Right ventricle myocardium inferior (tissue), 1 donor: ENCODE measurements at places on chromosomes 2 and 18.

- DNase-seq, result no peak
These were observed 344.5 kb upstream of the ID2 start for GRCh38 chr2:8337321-8337720.

- peak; percentile 61 for DNase-seq
These were observed 17.7 kb downstream of the NFATC1 start for GRCh38 chr18:79413426-79413825.

GRCh38 chr18:37578886-37579513 lies 13.4 kb upstream of the CELF4 start:
- DNase-seq, result no peak

- DNase-seq, result no peak
These were observed 80.0 kb downstream of the EPB41L3 start for GRCh38 chr18:5463831-5464230.

- no peak for DNase-seq
These were observed 182.8 kb downstream of the NBAS start for GRCh38 chr2:15378148-15378908.

DNA sequence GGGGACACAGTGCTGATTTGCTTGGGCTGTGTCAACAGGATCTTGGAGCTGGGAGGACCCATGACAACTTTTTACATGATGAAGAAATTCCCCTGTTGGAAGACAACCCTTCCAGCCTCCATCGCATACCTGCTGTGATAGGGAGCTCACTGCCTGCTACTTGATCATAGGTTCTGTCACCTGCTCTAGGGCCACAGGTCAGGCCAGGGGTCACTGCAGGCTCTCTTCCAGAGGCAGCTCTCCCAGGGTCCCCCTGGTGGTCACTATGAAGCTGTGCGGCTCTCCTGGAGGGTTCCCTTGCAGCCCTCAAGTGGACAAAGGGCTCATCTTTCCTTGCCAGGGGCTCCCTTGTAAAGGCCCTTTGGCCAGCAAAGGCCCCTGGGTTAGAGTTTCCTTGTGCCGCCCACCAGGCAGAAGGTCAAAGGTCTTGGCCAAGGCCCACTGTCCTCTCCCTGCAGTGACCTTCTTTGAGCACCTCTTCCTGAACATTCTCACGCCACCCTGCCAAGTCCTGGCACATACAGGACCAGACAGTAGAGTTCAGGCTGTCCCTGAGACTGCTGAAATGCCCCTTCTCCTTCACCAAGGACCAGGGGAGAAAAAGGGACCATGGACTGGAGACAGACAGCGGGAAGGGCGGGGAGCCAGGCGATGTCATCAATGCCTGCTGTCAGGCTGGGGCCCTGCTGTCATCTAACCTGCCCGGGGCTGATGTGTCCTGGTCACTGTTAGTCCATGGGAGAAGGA lies 345.1 kb downstream of the DYSF start:
- no peak for DNase-seq

- DNase-seq, result no peak
These were observed 27.4 kb upstream of the SPR start for GRCh38 chr2:72859831-72860262.

DNA sequence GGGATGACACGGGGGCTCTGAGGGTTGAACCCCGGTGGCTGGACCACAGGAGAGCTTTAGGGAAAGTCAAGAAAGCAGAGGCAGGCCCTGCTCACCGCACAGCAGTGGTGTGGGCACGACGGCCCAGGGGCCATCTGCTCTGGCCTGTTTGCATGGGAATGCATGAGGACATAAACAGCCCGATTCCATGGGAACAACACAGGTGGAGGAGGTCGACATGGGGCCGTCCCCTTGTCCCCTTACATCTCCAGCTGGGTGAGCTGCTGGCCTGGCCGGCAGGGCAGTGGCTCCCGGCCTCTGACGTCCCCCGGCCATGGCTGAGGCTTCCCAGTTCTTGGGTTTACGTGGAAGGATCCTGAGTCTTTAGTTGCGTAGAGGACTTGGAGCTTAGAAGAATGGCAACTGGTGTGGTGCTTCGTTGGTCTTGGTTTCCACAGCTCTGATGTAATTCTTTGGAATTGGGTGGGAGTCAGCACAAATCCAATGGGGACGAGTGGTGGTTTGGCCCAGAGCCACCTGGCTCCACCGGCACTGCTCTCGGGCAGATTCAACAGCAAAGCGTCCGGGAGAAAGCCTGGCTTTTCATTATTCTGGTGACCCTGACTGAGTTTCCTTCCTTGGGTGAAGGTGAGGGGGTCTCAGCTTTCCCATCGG lies 98.3 kb upstream of the HDAC4 start:
- DNase-seq, result peak; percentile 83

DNA sequence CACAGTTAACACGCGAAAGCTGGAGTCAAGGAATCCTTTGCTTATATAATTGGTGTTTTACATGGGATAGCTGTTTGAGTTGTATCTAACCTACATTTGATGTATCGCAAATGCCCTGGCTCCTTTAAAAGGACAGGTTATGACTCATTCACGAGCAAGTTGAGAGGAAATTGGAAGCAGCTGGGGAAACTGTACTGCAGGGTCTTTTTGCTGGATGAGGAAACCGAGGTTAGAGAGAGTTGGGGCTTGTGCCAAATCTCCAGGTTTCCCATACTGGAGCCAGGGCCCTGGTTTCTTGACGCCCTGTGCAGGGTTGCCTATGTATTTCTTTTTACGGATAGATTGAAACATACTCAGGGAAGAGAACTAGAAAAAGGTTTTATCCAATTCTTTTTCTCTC lies 60.0 kb upstream of the SPTBN1 start:
- no peak for DNase-seq
